NCI-H1930 (cell line): ENCODE measurements at places on chromosomes 12 and 14.
A peak's percentile ranks its signal among the peaks of the same experiment; 100 is the strongest.

- DNase-seq = no peak
These were observed 149.8 kb upstream of the GZMB start for GRCh38 chr14:24783791-24784190.

- no peak for DNase-seq
These were observed 34.7 kb downstream of the MIA2 start for GRCh38 chr14:39268393-39268792.

- DNase-seq = no peak
These were observed at the start of gene TESPA1 for GRCh38 chr12:54984658-54985376. Gene TESPA1 (minus strand): TSS chr12:54984762. CDS start chr12:54974562, 10,200 bp downstream.

GRCh38 chr14:98056946-98057345 is 1215.1 kb downstream of the BCL11B start:
- DNase-seq = no peak

DNA sequence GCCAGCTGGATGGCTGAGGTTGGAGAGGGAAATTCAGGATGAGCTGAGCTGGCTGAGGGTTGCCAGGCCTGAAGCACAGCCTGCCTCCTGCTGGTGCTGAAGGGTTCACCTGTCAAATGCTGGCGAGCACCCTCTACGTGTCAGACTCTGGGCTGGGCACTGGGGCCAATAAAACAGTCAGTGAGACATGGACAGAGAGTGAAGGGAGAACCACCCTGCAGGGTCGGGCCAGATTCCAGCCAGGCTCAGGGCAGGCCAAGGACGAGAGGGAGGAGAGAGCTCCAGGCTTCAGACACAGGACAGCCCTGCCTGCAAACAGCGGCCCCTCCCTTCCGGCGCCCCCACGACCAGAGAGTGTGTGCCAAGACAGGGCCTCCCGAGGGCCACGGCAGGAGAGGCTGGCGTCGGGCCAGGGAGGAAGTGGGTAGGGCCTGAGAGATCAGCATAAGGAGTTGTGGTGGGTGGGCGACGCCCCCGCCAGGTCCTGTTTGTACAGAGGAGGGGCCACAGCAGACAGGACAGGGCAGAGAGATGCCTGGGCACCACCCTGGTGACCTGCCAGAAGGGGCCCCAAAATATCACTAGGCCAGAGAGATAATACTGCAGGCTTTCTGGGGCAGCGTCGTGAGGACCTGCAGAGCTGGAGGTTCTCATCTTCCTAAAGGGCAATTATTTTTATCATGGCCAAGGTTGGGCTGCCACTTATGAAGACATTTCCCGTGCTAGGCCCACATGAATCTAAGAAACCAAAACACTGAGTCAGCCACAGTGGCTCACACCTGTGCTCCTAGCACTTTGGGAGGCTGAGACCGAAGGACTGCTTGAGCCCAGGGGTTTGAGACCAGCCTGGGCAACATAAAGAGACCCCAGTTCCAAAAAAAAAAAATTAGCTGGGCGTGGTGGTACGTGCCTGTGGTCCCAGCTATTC is 73.1 kb upstream of the GPR68 start:
- no peak for DNase-seq

DNA sequence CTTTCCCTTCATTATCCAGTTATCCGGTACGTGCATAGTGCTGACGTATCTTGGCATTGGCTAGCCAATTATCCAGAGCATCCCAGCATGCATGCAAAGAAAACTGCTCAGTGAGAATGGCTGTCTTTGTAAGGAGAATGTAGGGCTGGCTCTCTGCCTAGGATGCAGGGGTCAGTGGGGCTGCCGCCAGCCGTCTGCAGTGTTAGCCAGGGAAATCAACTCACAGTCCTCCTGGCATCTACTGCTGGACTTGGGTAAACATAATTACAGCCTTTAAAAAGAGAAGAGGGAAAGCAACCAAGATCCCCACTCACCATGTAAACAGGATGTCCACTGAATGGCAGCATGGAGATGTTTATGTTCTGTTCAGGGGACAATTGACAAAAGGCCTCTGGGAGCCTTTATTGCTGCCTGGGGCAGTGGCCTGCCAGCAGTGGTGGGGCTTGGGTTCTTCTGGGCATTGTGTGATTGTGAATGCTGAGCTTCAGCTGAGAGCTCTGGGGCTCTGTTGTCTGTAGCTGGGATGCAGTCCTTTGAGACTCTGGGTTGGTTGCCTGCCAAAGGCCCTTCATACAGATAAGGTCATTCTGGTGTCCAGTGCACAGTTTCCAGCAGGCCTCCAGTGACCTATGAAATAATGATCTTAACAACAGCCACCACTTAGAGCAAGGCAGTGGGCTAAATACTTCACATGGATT is 121.8 kb downstream of the TBC1D30 start:
- peak; percentile 16 for DNase-seq

DNA sequence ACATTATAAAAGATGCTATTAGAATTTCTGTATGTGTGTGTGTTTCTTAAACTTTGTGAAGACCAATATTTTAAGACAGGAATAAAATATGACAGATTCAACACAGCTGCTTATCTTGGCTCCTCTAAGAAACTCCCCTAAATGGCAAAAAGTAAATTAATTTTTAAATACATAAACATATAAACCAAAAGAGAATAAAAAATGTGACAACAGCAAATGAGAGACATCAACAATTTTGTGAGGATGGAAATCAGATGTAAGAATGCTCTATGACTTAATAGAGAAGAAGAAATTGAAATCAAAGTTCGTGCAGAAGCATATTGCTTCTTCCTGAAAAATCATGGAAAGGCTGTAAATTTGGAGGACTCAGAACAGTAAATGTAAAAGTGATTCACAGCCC is 1083.8 kb downstream of the FLRT2 start:
- DNase-seq = no peak

GRCh38 chr12:62320054-62320453 is 59.9 kb downstream of the USP15 start:
- DNase-seq = no peak

- no peak for DNase-seq
These were observed 65.9 kb downstream of the ACACB start for GRCh38 chr12:109182041-109182839.

- no peak for DNase-seq
These were observed 220.7 kb downstream of the EGLN3 start for GRCh38 chr14:33730156-33730555.

DNA sequence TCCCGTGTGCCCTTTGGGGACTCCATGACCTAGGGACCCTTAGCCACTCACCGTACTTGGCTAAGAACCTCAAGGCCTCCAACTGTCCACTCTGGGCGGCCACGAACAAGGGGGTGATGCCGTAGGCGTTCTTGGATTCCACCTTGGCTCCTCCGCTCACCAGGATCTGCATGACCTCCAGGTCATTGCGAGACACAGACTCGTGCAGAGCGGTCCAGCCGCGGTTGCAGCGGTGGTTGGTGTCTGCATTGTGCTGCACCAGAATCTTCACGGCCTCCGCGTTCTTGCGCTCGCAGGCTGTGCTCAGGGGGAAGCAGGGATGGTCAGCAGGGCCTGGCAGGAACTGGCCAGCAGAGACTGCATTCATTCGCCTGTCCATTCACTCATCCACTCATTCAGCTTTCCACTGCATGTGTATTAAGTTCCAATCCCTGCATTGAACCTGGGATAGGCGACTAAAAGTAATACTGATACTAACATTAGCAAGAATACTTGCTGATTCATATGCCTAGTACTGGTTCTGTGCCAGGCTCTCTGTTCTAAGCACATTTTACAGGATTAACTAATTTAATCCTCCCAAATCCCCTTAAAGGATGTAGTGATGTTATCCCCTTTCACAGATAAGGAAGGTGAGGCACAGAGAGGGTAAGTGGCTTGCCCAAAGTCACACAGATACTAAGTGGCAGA is 23.9 kb downstream of the FAM181A start:
- no peak for DNase-seq

GRCh38 chr12:72369423-72369959 is 97.3 kb downstream of the TRHDE start:
- no peak for DNase-seq

DNA sequence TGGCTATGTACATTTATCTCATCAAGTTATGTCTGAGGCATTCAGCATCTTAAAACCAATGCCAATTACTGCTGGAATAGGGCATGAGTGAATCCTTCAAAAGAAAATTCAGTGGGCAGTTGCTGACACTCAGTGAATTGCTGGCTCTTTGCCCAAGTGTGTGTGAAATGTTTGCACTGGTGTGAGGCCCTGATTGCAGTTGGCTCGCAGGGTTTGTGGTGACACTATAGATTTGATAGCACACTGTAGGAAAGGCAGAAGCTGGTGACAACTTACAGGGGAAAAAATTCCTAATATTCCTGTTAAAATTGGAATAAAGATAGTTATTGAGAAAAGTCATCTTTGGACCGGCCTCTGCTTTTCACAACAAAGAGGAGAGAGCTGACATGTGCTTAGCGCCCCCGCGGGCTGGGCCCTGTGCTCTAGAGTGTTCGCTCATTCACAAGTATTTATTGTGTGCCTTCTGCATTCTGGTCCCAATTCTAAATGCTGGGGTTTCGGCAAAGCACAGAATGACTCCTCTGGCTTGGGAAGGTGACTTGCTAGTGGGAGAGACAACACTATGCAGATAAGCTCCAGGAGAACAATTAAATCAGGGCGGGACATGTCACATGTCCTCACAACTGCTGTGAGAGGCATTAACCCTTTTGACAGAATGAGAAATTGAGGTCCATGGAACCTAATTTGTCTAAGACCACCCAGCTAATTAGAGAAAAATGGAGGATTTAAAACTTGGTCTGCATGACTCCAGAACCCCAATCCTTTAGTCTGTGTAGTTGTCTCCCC is 418.7 kb downstream of the NPAS3 start:
- DNase-seq = no peak

DNA sequence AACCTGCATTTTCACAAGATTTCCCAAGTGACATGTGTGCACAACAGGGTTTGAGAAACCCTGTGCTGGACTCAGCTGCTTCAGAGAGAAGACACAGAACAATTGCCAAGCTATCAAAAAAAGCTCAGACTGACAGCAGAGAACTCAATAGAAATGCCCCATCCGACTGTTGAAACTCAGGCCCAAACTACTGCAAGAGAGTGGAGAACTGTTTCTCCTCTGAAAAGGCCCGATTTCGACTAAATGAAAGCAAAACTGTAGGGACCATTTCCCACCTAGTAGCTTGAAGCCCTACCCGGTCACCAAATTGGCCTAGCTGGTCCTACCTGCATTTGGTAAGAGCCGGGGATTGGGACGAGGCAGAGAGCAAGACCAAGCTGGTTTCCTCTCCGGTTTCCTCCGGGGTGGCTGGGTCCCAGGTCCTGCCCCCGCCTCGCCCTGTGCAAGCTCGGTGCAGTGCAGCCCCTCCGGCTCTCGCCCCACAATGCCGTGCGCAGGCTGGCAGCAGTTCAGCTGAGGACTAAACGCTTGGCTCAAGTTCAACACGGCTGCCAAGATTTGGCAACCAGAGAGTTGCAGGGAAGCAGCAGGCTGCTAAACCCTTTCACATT is 1180.6 kb downstream of the VRK1 start:
- no peak for DNase-seq

- DNase-seq = no peak
These were observed 137.4 kb downstream of the ANO2 start for GRCh38 chr12:5807514-5808219.

GRCh38 chr12:100675432-100675831 is 101.9 kb downstream of the GAS2L3 start:
- no peak for DNase-seq

GRCh38 chr14:34750670-34751069 is 36.3 kb upstream of the CFL2 start:
- no peak for DNase-seq

DNA sequence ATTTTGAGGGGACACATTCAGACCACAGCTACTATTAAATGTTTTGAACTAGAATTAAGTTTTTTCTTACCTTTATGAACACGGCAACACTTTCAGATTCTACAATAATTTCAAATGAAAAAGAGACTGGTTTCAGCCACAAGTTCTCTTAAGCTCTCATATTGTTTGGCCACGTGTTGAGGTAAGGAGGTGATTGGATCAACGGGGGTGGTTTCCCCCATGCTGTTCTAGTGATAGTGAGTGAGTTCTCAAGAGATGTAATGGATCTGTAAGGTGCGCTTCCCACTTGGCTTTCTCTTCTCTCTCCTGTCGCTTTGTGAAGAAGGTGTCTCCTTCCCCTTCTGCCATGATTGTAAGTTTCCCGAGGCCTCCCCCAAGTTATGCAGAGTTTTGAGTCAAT is 48.9 kb upstream of the DYRK2 start:
- no peak for DNase-seq

DNA sequence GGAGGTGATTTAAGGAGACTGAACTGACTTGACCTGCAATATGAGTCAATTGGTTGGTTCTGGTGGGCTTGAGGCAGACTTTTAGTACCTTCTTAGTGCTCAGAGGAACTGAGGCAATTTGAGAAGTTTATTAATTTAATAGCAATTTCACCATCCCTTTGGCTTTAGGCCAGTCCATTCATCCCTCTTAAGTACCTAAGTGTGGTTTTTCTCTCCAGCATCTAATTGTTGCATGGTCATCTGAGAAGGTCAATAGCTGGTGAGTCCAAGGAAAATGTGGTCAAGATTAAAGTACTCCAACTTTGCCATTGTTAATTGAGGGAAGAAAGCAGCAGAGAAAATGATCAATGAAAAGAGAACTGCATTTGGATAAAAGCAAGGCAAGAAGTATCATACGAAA is 115.4 kb upstream of the DYRK2 start:
- no peak for DNase-seq

- no peak for DNase-seq
These were observed 29.4 kb upstream of the ETFBKMT start for GRCh38 chr12:31629756-31630732.

- no peak for DNase-seq
These were observed 210.0 kb upstream of the SEL1L start for GRCh38 chr14:81743605-81744004.

DNA sequence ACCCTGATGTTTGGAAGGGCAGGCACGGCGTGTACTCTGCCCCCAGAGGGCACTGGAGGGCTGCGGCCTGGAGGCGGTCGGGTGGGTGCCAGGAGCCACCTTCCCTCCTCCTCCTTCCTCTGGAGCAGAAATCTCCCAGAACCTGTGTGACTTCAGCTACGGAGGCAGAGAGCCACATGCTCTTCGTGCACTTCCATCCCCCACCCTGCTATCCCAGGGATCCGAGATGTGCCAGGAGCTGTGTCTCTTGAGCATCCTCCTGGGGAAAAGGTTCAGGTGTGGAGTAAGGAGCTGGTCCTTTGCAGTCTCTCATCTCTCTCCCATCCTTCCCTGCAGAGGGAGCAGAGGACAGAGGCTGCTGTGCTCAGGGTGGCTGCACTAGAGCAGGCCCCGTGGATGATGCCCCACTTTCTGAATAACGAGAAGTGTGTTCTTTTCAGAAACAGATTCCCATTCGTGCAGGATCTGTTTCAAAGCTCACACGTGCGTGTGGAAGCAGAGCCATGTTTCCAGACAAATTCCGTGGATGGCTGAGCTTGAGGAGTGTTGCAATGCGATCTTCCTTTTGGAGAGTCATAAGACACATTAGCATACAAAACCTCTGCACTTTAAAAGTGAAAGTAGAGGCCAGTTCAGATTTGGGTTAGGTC is 162.9 kb downstream of the ADGRD1 start:
- DNase-seq = no peak
